ENCODE measurements at places on chromosomes 12 and 14.

DNA sequence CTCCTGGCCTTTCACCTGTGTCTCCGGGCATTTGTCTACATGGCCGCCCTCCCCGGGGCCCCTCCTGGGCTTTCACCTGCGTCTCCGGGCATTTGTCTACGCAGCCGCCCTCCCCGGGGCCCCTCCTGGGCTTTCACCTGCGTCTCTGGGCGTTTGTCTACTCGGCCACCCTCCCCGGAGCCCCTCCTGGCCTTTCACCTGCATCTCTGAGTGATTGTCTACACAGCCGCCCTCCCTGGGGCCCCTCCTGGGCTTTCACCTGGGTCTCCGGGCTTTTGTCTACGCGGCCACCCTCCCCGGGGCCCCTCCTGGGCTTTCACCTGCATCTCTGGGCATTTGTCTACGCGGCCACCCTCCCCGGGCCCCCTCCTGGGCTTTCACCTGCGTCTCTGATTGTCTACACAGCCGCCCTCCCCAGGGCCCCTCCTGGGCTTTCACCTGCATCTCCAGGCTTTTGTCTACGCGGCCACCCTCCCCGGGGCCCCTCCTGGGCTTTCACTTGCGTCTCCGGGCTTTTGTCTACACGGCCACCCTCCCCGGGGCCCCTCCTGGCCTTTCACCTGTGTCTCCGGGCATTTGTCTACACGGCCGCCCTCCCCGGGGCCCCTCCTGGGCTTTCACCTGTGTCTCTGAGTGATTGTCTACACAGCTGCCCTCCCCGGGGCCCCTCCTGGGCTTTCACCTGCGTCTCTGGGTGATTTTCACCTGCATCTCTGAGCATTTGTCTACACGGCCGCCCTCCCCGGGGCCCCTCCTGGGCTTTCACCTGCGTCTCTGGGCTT, 68.0 kb upstream of the GALNT9 start:
- no peak for DNase-seq

DNA sequence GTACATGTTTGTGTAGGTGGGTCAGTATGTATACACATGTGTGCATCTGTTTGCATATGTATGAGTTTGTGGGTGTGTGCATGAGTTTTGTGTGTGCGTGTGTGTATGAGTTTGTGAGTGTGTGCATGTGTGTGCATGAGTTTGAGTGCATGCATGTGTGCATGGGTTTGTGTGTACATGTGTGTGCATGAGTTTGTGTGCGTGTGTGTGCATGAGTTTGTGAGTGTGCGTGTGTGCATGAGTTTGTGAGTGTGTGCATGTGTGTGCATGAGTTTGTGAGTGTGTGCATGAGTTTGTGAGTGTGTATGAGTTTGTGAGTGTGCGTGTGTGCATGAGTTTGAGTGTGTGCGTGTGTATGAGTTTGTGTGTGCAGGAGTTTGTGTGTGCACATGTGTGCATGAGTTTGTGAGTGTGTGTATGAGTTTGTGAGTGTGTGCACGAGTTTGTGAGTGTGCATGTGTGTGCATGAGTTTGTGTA, 61.5 kb downstream of the FZD10 start:
- no peak for DNase-seq

DNA sequence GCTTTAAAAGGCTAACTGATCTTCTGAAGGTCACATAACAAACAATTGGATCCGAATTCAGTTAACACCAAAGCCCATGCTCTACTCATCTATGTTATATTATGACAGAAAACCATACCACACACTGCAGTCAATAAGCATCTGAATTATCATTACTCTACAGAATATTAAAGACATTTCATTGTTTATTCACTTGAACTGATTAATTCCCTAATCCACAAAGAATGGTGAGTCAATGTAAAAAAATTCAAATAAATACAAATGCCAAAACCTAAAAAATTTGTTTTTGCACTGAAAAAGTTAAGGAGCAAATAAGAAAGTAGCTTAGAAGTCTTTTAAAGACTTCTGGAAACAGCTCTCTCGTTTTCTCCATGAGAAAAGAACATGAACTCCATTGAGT, 13.7 kb downstream of the NID2 start:
- no peak for DNase-seq

DNA sequence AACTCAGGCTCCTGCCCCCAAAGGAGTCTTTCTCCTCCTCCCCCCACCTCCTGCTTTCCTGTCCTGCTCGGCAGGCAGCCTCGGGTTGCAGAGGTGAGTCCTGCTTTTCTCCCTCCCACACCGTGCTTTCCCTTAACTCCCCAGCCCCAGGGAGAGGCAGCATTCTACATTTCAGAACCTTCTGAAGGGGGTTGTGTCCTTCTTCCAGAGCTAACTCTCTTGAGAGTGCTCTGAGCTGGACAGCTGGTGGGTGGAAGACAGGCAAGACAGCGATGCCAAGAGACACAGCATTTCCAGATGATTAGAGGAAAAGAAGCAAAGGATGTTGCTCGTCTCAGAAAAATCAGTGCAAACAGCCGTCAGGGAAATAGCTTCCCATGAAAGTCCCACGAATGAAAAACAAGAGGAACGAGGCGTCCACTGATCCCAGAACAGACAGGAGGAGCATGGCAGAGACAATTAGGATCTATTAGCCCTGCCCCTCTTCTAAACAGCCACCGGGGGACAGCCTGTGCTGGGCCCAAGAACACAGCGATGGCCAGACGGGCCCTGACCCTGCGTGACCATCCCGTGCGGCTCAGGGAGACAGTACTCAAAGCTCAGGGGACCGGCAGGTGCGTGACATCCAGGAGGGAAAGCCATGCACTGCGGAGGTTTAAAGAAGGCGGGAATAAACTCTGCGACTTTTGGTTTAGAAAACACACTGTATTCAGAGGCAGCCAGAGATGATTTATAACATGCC, 216.5 kb upstream of the RTL1 start:
- peak; percentile 63 for DNase-seq

Data from osteocyte (in vitro differentiated cells).